ENCODE measurements at places on chromosomes 6 and 20.

DNA sequence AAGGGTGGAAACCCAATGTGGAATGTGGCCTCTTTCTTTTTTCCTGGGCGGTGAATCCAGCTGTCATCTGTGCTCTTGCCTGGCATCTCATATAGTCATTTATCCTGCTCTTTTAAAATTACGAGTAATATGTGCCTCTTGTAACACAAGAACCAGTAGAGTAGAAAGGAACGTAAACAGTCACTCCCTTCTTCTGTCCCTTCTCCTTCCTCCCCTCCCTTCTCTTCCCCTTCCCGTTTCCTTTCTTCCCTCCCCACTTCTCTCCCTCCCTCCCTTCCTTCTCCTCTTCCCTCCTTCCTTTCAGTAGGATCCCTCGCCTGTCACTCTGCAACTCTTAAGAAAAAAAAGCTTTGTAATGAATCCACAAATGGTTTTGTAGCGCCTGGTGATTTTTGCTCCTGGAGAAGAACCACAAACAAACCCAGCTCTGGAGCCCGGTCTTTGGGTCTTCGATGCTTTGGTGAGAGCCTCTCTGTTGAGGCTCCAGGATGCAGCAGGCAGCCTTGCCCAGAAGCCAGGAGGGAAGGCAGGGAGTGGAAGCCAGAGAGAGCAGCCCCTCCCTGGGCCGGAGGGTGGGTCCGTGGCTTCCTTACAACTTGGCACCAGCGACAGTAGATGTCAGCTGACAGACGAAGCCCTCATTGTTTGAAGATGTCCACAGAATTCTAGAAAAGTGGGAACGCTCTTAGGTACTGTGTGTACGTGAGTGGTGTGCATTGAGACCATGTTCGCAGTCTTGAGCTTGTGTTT is 15.0 kb downstream of the DUSP22 start:
- DNase-seq: no peak

DNA sequence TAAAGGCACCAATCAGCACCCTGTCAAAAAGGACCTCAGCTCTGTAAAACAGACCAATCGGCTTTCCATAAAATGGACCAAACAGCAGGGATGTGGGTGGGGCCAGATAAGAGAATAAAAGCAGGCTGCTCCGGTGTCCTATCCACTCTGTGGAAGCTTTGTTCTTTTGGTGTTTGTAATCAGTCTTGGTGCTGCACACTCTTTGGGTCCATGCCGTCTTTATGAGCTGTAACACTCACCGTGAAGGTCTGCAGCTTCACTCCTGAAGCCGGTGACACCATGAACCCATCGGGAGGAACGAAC is 7.3 kb upstream of the PXDC1 start:
- DNase-seq: no peak

GRCh38 chr6:24667378-24667803 is 514 bp downstream of the ACOT13 start:
- no peak for DNase-seq

DNA sequence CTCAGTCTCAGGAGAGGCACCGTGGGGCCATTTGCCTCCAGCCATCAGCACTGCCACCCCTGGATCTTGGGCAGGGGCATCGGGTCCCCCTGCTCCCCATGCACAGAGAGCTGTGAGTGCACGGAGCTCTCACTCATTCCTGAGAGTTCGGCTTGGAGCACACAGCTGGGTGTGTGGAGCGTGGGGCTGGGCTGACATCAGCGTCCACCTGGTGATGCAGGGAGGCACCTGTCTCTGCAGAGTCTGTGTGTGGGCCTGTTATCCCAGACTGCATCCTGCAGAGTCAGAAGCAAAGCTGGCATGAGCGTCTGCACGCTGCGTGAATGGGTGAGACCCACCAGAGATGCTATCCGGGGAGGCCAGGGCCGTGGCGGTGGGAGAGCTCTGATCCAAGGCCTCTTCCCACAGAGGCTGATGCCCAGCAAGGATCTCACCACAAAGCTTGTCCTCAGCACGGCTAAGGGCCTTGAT is 248.8 kb upstream of the AFDN start:
- DNase-seq: no peak

DNA sequence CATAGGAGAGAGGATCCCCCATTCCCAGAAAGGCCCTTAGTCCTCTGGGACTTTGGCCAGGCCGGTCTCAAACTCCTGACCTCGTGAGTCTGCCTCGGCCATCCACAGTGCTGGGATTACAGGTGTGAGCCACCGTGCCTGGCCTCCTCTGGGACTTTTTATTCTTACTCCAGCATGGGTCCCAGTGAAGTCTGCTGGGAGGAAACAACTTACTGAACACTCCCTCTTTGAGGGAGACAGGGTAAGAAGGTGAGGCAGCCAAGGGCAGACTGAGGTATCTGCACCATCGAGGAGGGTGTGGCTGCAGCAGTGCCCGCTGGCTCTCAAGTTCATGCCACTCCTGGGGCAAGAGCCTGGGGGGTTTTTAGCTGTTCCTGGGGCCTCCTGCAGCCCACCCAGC is 2.4 kb downstream of the BAK1 start:
- no peak for DNase-seq

GRCh38 chr20:46111028-46111835 is 6.9 kb upstream of the CD40 start:
- peak; percentile 65 for DNase-seq

- no peak for DNase-seq
These were observed 106.8 kb upstream of the ARMC2 start for GRCh38 chr6:108741331-108741989.

- DNase-seq: no peak
These were observed 39.6 kb downstream of the E2F3 start for GRCh38 chr6:20441236-20441635.

DNA sequence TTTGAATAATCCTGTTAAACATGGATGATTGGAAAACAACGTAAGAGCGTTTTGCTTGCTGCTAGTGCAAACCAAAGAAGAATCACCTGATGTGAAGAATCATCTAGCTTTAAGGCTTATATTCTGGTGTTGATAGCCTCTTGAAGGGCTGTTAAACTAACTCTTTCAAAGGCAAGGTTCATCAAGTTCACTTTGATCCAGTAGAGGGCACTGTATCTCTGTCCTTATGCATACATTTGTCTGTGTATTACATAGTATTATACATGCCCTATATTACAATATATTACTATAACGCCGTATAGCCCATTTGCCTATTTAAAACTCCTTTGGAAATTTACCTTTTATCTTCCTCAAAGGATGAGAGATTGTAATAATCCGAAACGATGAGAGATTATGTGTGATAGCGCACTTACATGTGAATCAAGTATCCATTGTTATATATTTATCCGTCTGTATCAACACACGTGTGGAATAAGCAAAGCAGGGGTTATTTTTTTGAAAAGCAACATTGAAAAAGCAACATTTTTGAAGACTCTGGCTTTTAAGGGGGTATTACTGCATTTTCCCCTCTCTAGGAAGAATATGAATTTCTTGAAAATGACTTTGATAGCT is 50.8 kb upstream of the NRN1 start:
- DNase-seq: no peak

DNA sequence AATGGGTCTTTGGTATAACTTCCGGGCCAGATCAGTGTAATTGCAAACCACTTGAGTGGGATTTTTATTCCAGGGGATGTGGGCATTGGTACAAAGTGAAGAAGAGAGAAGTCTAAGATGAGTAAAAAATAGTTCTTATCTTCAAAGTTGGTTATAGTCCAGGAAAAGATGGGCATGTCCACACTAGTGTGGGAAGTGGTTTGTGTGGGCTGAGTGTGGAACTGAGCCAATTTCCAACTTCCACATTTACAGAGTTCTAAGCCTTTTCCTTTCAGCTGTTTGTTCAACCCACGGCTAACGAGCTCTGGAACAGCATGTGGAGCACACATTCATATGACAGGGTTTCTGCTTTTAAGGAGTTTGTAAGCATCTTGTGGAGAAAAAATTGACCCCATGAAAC is 72.3 kb upstream of the IFNGR1 start:
- DNase-seq: peak; percentile 8
